LHCN-M2 (cell line): ENCODE measurements at places on chromosomes 2 and 18. TPM values are rescaled to one million over a fixed set of nuclear protein-coding genes. Genes with fewer than 3 reads are reported as not detected.

- no peak for DNase-seq
Observed at GRCh38 chr2:205769879-205770278, 87.6 kb downstream of the NRP2 start.

GRCh38 chr2:215619989-215620388, 184.1 kb upstream of the FN1 start:
- no peak for DNase-seq

DNA sequence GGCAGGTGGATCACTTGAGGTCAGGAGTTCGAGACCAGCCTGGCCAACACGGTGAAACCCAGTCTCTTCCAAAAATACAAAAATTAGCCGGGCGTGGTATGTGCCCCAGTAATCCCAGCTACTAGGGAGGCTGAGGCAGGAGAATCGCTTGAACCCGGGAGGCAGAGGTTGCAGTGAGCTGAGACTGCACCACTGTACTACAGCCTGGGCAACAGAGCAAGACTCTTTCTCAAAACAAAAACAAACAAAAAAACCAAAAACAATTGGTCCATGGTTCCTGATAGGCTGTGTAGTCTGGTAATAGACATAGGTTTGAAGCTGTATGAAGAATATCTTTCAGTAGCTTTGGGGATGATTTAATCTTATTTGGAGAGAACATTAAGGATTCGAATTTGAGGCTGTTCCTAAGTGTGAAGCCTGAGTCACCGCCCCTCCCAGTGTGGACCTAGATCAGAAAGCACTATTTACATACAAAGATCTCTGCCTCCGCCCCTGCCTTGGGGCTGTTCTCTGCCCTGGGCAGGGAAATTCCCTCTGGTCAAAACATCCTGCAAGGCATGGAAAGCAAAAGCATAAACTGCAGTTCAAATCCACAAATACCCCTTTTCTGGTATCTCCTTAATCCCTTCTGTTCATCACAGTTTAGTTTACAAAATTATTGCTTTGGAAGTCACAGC, 52.8 kb upstream of the PMAIP1 start:
- DNase-seq: no peak

DNA sequence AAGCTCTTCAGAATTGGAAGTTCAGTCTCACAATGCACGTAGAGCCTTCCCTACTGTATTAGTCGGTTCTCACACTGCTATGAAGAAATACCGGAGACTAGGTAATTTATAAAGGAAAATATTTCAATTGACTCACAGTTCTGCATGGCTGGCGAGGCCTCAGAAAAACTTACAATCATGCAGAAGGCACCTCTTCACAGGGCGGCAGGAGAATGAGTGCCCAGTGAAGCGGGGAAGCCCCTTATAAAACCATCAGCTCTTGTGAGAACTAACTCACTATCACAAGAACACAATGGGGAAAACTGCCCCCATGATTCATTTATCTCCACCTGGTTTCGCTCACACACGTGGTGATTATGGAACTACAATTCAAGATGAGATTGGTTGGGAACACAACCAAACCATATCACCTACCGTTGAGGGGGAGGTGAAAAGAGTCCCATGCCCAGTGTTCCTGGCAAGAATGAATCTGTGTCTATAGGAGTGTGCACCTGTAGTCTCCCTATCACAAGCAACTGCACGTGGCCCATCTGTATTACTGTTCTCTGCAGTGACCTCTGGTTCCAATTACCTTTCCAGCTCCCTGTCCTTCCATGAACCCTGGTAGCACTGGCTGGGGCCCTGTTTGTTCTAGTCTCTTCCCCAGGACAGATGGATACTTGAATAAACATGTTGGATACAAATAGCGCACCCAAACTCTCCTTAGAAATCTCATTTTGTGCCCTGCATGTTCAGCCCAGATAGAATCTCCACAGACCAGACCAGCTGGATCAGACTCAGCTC, 44.4 kb upstream of the ATL2 start:
- no peak for DNase-seq

DNA sequence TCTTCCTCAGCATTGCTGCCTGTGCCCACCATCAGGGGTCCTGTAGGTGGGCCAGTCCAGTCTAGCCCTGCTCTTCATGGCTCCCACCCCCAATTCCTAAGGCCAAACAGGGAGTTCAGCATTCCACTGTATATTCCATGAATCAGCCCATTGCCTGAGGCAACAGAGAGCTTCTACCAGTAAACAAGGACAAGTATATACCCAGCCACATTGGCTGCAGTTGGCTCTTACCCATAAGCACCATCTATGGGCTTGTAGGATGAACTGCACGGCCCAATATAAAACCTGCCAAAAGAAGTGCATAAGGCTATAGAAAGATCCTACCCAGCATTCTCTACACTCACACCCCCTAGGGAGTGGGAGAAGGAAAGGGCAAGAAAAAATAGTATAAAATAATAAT, 95.1 kb upstream of the SALL3 start:
- no peak for DNase-seq

GRCh38 chr2:138713504-138713903, 66.7 kb downstream of the NXPH2 start:
- DNase-seq: no peak

DNA sequence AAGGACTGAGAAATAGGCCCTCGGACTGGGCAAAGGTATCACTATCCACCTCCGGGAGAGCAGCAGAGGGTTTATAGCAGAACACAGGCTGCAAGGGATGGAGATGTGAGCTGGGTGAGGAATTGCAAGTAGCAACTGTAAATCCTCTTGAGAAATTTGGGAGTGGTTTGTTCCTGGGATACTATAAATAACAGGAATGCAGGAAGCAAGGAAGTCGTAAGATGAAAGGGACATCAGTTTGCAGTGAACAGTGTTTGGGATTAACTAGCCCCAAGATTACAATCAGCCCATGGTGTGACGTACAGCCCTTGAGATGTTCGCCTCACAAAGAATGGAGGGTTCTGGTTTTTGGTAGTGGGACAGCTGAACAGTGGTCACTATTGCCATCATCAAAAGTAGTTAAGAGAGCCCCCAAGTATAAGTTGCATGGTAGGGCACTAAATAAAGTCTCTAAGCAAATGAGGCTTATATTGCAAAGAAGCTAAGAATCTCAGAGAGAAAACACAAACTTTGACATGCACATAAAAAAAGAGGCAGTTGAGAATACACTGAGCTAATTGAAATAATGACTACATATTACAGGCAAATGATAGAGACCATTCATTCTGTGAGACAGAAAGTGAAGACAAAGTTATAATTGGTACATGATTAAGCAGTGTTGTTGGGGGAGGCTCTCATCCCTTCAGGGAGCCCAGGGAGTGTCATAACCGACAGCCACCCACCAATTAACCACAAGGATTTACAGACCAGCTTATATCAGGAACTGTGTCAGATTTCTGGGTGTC, 362.5 kb upstream of the ACVR2A start:
- peak; percentile 26 for DNase-seq

- peak; percentile 17 for DNase-seq
Observed at GRCh38 chr2:95300450-95300849, 3.3 kb downstream of the KCNIP3 start.

GRCh38 chr18:13253786-13254688, 35.5 kb downstream of the LDLRAD4 start:
- DNase-seq: no peak

GRCh38 chr2:81528852-81529480, 1224.4 kb upstream of the LRRTM1 start:
- no peak for DNase-seq

DNA sequence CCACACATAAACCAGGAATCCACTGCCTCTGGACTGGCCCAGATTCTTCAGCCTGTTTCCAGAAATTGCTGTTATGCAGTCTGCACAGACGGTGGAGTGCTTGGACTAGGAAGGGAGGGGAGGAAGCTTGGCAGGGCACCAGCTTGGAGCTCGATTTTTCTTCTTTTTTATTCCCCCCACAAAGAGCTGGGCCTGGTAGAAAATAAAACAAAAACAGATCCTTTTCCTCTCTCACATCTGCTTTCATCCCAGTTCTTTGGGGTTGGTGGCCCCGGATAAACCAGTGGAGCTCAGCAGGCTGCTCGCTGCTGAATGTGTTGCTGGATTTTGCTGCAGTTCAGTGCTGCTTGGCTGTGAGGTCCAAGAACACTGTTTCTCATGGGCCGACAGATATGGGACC, 16.0 kb downstream of the LRRTM1 start:
- no peak for DNase-seq

- no peak for DNase-seq
Observed at GRCh38 chr2:233141901-233142300, 81.8 kb downstream of the INPP5D start.

DNA sequence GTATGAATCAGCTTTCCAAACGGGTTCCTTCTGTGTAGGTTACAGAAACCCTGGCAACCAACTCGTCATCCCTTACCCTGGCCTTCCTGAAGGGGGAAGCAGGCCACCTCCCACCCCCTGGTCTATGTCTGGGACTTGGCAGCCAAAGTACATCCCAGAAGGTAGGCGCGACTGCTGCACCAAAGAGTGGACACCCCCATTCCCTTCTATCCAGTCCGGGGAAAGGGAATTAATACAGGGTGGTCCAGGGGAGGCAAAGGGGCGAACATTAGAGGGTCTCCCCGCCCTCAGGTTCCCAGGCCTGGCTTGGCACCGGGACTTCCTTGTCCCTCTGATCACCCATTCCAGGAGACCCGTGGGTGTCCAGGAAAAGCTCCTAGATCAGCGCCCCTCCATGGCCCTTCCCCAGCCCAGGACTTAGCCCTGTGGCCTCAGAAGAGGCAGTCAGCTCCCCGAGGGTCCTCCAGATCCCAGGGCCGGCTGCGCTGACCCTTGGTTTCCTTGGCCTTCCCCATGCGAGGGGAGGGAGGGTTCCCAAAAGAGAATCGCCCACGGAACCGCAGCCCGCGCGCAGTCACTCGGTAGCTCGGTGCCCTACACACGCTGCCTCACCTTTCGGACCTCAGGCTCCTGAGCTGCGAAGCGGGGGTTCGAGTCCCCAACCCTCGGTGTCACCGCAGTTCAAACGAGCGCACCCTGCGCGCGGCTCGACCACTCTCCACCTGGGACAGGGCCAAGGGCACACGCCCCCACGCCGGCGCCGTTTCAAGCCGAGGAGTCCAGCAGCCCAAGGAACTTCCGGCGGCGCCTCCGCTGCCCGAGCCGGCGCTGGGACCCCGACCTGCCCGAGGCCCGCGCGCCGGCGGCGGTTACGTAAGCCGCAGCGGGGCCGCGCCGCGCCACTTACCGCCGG, at the start of gene PER2:
Gene PER2, minus strand, starts transcription at position 874 of the 913 bp plus-strand sequence. CDS start 10,674 bp downstream, outside the sequence.
- peak; percentile 83 for DNase-seq

DNA sequence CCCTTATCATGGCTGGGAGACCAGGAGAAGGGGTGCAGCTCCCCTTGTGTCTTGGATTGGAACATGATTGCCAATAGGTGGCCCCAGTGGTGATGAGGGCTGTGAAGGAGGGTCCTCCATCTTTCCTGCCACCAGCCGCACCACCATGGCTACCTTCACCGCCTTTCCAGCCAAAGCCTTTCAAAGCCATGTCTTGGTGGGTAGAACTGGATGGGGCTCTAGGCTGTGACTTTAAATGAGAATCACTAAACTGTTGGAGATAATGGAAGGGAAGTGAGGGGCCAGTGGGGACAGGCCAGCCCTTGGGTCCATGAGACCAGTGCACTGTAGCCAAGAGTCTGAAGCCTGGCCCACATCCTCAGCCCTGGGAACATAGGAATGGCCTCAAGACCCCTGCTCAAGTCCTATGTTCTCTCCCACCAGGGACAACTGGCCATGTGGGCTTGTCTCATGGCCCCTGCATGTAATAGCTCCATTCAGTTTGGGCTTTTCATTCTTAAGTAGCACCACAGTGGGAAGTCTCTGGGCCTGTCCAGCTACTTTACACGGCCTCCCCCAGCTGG, 345.7 kb downstream of the DYSF start:
- DNase-seq: no peak

DNA sequence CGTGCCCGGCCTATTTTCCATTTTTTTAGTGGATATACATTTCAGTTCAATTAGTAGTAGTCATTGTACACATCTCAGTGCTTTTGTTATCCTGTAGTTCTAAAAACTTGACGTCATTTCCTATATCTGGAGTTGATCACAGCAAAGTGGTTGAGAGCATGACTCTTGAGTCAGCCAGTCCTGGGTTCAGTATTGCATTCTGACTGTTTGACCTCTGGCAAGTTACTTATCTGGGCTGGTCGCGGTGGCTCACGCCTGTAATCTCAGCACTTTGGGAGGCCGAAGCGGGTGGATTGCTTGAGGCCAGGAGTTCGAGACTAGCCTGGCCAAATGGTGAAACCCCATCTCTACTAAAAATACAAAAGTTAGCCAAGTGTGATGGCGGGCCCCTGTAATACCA, 50.4 kb upstream of the PPM1B start:
- DNase-seq: no peak

- no peak for DNase-seq
Observed at GRCh38 chr2:98295275-98295674, 51.0 kb upstream of the CNGA3 start.

DNA sequence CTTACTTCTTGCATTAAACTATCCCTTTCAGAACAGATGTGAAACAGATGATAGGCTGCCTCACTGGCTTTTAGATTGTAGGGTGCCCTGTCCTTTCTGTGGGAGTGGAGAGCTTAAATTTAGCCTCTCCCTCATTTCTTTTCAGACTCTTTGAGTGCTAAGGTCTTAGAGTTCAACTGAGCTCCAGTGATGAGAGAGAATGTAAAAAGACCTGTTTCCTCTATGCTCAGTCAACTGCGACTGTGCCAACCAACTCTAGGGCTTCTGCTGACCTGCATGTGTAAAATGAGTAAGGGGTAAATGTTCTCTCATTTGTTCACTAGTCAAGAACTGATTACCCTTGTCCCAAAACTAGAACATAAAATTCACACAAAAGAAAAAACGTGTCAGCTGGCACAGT, 104.8 kb upstream of the TGFA start:
- no peak for DNase-seq

GRCh38 chr2:56309626-56310170, 125.9 kb downstream of the CCDC85A start:
- DNase-seq: no peak

DNA sequence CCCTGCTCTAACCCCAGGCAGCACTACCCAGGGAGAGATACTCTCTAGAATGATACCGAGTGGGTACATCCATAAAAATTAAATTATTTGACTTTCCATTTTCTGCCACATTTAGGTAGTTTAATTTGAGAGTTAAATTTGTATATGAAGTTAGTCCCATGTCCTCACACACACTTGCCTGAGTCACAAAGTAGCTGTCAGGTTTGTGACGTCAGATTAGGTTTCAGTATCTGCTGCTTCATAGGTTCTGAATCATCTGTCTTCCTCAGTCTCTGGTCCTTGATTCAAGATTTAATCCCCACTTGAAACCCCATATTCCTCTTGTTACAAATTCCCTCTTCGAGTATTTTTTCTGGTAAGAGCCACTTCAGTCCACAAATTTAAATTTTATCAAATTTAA, 738.6 kb upstream of the FAM98A start:
- no peak for DNase-seq

DNA sequence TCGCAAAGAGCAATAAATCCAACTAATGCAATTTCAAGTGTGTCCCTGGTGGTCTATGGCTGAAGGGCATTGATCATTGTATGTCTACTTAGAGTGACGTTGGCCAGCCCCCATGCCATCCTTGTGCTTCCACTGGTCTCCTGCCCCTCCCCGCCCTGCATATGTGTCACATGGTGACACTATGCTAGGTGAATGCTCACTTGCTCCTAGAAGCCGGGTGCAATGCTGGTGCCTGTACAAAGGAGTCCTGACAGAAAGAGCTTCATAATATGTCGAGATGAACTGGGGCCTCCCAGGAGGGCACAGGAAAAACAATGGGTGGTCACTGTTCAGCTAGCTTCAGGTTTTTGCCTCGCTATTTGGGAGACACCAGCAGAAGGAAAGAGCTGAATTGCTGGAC, 5.9 kb upstream of the TRABD2A start:
- no peak for DNase-seq

SERPINB5 gene
- total RNA-seq: not detected in 2 replicates

NBEAL1 gene
- 17.0 and 20.3 TPM in 2 replicates for total RNA-seq

C2orf15 gene
- total RNA-seq: not detected in 2 replicates

CNDP1 gene
- total RNA-seq: not detected in 2 replicates

LRRTM1 gene
- not detected in 2 replicates for total RNA-seq

FBLN7 gene
- 4.4 and 5.1 TPM in 2 replicates for total RNA-seq

AQP12B gene
- not detected in 2 replicates for total RNA-seq

BCL2L11 gene
- total RNA-seq: 1.4 and 6.9 TPM in 2 replicates
